Adipocyte (in vitro differentiated cells): ENCODE measurements at places on chromosomes 7 and 10.

GRCh38 chr7:107982918-107983389, 20.0 kb downstream of the LAMB1 start:
- DNase-seq, result no peak

DNA sequence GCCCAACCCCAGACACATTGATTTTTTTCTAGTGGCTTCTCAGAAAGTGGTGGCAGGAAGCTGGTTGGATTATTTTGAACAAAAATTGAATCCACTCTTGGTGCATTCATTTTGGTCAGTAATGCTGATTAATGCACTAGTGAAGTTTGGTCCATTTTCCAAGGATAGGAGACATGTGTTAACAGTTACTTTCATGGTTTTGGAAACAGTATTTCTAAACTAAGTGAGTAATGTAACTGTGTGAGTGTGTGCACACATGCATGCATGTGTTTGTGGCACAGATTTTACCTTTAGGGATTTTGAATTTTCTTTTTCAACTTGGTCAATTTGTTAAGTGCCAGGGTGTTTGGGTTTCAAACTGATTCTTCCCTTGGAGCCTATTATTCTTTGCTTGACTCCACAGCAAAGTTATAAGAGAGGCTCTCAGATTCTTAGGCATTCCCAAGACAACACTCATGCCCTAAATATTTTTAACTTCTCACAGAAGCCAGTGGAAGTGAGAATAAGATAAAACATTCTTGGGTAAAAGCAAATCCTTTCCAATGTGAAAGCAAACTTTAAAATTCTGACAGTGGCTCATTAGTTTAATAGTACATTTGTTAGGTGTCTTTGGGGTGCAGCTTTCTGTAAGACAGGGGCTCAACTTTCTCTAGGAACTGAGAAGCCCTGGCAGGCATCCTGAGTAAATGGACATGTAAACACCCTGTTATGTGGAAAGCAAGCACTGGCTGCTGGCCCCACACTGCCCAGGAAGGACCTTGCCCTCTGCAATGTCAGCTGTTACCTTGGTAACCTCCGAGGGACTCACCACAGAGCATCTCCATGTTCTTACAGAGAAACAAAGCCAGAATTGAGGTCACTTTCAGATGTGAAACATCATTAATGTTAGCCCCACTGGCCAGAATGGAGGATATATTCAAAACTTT, 68.4 kb downstream of the ASAH2B start:
- peak; percentile 24 for DNase-seq

- peak; percentile 52 for DNase-seq
These were observed 9.1 kb downstream of the KLF6 start for GRCh38 chr10:3775696-3776551.

- DNase-seq, result no peak
These were observed 227.0 kb upstream of the HDAC9 start for GRCh38 chr7:18268571-18268970.

GRCh38 chr7:134365341-134366054, 48.8 kb upstream of the SLC35B4 start:
- peak; percentile 82 for DNase-seq

DNA sequence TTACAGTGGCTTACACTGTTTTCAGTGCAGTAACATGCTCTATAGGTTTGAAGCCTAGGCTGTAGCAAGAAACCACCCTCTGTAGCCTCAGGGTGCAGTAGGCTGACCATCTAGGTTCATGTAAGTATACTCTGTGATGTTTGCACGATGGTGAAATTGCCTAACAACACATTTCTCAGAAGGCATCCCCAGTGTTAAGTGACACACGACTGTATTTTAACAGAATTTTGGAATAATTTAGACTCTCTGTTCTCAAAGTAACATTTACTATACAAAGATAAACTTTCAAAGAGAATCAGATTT, 44.6 kb upstream of the BHLHA15 start:
- DNase-seq, result no peak

GRCh38 chr7:100539436-100540006, 518 bp downstream of the AGFG2 start:
- DNase-seq, result no peak

- DNase-seq, result peak; percentile 82
These were observed 273.3 kb upstream of the LRGUK start for GRCh38 chr7:133853706-133854276.

GRCh38 chr10:60827791-60828488, 49.7 kb downstream of the CDK1 start:
- peak; percentile 42 for DNase-seq

- peak; percentile 91 for DNase-seq
These were observed 11.5 kb downstream of the PMS2 start for GRCh38 chr7:5997210-5997808.

DNA sequence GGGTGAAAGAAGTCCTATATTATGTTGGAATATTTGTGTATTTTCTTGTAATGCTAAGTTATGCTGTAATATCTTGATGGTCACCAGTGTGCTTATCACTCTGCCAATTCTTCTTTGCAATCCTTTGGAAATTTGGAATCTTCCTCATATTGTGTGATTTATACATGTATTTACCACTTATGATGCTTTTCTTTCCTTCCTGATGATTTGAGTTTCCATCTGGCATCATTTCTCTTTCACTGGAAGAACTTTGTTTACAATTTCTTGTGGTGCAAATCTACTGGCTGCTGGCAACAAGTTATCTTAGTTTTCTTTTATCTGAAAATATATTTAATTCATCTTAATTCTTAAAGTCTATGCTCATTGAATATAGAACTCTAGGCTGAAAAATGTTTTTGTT, 29.2 kb downstream of the CFAP69 start:
- DNase-seq, result no peak

GRCh38 chr10:5656737-5657579, 9.4 kb downstream of the ASB13 start:
- DNase-seq, result no peak

- peak; percentile 22 for DNase-seq
These were observed 141.4 kb downstream of the KIAA1217 start for GRCh38 chr10:24350070-24350921.

DNA sequence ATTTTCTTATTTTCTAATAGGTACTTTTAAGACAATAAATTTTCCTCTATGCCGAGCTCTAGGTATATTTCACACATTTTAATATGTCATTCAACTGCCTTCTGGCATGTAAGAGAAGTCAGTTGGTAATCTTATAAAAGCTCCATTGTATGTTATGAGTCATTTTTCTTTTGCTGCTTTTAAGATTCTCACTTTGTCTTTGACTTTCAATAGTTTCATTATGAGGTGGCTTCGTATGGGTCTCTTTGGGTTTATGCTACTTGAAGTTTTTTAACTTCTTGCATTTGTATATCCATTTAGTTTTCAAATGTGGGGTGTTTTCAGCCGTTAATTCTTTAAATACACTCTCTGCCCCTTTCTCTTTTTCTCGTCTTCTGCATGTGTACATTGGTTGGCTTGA, 80.5 kb downstream of the ABCA13 start:
- no peak for DNase-seq

DNA sequence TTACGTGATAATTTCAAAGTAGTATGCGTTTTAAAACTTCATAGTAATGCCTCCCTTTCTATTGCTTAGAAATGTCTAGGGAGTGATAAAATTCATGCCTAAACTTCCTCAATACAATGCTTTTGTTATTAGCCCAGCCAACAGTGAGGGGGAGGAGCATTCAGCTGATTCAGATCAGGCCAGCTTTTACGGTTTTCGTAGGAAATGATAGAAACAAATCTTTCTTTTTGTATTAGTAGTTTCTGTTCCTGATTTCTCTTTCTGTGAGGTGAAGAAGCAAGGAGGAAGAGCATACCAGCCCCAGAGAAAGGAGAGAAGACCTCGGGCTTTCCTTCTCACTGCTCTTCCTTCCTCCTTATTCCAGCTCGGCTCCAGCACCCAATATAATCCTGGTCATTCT, 35.2 kb upstream of the ITPRID1 start:
- DNase-seq, result no peak

GRCh38 chr10:74733612-74734011, 92.8 kb upstream of the KAT6B start:
- no peak for DNase-seq

DNA sequence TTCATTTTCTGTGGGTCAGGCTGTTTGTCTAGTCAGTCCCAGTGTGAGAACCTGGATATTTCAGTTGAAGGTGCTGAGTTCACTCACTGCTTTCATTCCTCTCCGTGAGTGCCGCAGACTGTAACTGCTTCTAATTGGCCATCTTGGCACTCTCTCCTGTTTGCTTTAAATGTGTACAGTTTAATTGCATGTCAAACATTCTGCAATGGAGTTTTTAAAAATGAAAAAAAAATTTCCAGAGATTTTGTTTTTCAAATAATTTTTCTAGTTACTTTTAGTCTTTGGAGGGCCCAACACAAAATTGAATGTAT, 87.8 kb downstream of the CCSER2 start:
- no peak for DNase-seq

DNA sequence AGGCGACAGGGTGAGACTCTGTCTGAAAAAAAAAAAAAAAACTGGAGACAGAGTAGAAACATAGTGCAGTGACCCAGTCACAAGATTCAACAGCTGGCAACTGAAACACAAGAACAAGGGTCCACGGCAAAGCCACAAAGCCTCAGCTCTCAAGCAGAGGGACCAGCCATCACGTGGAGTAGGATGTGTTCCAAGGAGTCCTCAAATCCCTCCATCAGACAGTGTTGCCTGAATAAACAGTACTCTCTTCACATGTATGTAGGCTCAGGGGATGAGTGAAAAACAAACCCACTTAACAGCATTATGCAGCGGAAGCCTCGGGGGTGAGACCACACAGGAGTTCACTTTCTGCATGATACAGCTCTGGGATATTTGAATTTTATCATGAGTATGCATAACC, 62.0 kb downstream of the SLIT1 start:
- DNase-seq, result no peak

GRCh38 chr7:68955656-68956055, 642.6 kb upstream of the AUTS2 start:
- DNase-seq, result no peak

DNA sequence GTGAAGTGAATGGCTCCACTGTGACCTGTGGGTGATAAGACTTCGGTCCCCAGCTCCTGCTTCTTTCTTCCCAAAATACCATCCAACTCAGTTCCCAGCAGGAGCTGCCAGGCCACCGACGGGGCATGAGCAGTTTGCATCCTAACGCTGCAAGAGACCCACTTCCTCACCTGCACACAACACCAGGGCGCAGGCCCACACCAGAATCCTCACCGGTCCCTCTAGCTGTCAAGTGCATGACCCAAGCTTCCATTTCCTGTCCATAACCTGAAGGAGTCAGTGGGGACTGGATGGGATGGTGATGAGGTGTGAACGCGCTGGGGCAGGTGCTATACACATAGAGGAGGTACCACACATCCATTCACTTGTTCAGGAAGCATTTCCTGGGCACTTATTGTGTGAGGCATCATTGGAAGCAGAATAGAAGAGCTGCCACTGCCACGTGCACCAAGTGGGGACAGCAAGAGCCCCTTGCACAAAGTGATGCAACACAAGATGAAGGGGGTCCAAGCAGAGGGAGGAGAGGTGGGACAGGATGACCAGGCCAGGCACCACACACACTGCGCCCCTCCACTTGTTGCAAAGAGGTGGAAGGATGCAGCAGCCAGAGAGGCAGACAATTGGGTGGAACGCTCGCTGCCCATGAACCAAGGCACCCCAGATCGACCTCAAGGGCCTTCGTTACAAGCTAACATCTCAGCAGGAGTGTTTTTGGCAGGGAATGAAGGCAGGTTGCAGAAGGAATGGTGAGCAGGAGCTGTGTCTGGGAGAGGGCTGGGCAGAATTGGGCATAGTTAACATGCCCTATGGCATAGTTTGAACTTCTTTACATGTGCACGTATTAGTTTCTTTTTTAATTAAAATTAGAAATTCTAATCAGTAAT, 605.8 kb upstream of the MGMT start:
- DNase-seq, result no peak

- DNase-seq, result no peak
These were observed 33.9 kb downstream of the RCC1L start for GRCh38 chr7:75039709-75040108.

DNA sequence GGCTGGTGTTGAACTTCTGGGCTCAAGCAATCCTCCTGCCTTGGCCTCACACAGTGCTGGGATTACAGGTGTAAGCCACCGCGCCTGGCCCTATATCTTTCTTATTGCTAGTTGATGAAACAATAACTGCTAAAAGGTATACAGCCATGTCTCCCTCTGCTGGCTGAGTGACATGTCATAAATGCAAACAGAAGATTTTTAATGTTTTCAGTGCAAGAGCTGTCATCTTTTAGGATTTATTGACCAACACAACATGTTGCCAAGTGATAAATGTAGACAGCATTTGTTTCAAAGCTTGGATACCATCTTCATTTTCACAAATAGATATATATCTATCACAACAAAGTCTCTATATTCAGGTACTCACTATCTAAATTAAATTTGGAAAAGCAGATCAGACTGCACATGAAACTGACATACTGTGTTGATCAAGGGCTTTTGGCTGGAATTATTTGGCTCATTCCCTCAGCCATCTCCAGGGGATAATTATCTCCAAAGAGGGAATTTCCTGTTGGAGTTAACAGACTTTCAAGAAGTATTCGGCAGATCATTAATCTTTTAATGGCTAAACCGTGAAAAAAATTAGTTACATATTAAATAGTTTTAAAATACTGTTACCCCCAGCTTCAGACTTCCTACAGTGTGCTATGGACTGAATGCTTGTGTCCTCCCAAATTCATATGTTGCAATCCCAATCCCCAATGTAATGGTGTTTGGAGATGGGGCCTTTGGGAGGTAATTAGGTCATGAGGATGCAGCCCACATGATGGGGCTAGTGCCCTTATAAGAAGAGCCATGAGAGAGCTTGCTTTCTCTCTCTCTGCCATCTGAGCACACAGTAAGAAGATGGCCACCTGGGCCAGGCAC, 41.3 kb upstream of the SRPK2 start:
- peak; percentile 70 for DNase-seq

DNA sequence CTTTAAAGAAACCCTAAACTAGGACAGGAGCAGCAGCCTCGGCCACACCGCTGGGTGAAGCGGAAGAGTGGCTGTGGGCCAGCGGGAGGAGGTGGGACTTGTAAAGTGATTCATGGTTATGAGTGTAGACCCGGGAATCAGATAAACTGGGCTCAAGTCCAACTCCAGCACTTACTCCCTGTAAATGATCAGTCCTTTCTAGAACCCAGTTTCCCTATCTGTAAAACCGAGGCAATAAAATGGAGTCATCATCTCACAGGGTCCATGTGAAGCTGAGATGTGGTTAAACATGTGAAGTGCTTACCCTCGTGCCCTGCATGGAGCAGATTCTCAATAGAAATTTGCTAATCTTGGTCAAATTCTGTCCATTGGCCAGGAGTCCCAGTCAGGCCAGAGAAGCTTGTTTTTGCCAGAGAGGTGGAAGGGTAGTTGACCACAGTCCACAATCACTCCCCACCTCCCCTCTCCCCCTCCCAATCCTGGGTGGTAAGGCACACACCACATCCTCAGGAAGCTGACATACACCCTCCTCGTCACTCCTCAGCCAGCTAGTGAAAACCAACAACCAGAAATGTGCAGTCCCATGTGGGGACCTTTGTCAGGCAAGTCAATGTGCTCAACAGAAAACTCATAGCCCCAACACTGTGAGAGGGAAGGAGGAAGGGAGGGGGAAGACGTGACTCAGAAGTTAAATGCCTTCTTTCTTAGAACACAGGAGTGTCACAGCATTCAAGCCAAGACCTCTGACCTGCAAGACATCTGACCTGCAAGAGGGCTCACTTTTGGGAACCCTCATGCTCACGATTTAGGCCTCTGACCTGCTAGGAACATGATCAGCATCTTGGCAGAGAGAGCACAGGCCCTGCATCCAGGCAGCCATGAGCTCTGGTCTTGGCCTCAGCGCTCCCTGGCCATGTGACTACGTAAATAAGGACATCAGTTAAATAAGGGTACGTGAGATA, 145.1 kb downstream of the PLXNA4 start:
- DNase-seq, result no peak
